ENCODE measurements at places on chromosomes 11 and 22.

DNA sequence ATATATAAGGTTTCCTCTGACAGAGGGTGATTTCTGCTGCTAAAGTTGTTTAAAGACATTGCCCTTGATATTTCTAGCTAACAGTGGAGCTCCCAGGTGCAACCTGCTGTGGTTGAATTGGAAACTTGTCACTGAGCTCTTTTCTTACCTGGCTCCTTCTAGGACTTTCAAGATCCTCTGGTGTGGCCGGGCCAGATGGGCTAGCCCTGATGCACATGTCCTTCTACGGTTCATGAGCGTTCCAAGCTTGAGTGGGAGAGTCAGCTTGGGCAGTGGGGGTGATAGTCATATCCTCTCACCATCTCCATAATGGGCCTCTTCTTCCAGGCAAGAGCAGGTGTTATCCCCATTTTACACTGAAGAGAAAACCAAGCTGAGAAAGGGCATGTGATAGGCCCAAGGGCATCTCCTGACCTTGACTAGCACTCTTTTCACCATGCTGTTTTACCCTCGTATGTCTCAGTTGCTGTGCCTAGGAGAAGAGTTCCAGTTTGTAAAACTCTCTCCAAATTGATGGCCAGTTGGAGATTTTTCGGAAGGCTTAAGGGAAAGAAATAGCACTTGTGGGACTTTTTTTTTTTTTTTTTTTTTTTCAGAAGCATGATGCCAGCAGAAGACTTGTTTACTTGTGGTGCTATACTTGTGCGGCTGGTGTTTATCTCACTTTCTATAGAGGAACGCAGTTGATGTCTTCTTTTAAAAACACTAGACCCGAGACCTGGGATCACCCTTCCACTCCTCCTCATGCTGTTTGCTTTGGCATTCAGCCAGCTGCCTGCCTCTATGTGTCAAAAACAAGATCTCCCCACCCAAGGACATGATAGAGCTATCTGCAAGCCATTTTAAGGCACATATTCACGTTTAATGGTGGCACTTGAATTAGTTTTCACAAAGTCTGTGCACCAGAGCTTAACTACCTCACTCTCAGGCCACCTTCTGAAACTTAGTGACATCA is 32.6 kb downstream of the TEAD1 start:
- no peak for DNase-seq

DNA sequence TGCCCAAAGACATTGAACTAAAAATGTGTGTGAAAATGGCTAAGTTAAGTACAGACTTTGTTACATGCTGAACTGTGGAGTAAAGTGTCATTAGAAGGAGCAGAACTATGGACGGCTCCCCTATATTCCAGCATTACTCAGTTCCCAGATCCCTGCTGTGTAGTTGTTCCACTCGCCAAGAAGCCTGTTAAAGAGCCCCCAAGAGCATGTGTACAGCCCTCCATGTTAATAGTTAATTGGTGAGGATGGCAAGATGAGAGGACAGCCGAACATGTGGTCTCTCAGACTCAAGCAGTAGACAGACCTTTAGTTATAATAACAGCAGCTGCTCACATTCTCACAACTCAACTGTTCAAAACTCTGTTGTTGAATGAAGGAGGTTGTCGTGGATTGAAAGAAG is 127.4 kb downstream of the ELP4 start:
- no peak for DNase-seq

- DNase-seq, result no peak
Observed at GRCh38 chr11:1908618-1909017, 10.9 kb upstream of the TNNT3 start.

DNA sequence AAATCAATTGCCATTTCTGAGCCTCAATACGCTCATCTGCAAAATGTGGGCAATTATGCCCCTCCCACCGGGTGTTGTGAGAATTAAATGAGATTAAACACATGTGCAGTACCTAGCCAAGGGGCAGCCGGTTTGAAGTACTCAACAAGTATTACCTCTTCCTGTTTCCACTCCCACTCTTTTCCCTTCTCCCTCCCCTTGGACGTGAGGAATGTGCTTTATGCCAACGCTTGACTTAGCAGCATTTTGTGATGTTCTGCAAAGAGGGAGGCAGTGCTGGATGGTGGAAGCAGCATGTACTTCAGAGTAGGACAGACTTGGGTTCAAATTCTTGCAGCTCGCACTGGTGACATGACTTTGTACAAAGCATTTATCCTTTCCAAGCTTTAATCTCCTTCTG is 306.0 kb downstream of the BUD13 start:
- no peak for DNase-seq

- no peak for DNase-seq
Observed at GRCh38 chr11:77530879-77531278, 57.0 kb upstream of the PAK1 start.

DNA sequence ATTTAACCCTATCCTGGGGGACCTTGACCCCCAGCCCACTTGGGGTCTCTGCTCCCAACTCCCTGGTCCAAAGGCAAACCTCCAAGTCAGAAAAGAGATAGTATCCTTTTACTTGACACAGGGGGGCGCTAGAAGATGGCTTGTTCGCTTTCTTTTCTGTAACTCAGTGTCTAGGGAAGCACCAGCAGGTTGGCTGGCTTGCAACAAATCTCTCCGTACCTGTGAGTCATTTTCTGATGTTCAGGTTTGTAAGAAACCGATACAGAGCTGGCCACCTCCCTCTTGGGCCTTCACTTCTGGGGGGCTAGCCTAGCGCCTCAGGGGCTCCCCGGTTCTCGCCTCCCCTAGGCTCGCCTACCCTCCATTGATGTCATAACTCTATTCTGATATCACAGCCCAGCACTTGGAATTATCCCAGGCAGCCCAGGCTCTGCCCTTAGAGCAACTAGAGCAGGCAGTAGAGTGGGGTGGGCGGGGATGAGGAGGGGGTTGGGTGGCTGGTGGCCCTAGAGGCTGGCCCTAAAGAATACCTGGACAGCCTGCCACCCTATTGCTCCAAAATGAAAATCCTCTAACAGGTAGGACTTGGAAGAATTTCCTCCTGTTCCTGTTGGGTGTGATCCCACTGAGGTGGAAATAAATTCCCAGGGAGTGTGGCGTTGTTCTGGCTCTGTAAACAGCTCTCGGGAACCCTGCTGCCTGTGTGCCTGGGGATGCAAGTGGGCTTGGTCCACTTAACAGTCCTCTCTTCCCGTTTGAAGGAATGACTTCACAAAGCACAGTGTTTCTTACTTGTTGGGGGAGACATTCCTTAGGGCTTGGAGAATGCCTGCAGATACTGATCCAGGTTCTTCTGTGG is 69.4 kb downstream of the OSBP2 start:
- DNase-seq, result peak; percentile 8

DNA sequence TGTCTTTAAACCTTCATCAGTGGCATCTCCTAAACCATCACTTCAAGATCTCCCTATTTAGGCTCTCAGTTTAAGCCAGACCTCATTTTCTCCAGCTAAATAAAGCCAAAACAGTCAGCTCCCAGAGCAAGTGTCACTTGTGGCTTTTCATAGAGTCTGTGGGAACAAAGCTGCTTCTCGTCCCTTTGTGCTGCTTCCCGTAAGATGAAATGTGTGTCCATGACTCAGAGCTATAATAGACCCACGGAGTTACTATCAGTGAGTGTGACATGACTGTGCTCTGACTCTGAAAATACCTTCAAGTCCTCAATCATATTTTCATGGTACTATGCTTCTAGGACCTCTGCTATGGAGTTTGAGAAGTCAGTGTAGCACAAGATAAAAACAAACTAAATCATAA is 57.3 kb upstream of the SLN start:
- no peak for DNase-seq

DNA sequence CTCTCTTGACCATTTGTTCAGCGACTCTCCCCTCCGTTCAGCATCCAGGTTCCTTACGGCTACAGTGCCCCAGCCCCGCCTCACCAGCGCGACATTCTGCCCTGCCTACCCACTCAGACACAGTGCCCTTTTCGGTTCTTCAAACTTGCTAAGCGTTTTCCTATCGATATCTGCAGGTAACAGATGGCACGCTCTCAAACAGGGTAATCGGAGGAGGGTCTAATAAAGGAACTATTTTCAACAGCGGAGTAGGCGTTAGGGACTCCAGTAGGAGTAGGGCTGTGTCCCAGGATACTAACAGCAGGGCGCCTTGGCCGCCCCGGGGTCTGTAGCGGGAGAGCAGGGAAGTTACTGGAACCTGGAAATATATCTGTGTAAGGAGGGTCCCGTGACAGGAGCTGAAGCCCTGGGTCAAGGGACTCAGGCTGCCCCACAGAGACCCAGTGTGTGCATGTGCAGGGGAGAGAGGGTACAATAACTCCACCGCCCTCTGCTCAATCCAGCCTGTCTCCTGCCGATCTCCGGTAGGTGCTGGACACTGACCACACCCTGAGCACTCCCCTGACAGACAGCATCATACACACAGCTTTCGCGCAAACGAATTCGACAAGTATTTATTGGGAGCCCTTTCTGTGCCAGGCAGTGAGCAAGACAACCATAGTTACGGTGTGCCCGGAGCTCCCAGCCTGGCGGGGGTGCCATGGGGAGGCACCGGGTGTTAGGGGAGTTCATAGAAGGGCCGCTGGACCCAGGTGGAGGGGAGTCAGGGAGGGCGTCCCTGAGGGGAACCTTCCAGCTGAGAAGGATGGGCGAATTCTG is 2.1 kb downstream of the KLHL35 start:
- DNase-seq, result no peak

GRCh38 chr22:25818541-25818940 is 76.6 kb downstream of the MYO18B start:
- DNase-seq, result no peak

DNA sequence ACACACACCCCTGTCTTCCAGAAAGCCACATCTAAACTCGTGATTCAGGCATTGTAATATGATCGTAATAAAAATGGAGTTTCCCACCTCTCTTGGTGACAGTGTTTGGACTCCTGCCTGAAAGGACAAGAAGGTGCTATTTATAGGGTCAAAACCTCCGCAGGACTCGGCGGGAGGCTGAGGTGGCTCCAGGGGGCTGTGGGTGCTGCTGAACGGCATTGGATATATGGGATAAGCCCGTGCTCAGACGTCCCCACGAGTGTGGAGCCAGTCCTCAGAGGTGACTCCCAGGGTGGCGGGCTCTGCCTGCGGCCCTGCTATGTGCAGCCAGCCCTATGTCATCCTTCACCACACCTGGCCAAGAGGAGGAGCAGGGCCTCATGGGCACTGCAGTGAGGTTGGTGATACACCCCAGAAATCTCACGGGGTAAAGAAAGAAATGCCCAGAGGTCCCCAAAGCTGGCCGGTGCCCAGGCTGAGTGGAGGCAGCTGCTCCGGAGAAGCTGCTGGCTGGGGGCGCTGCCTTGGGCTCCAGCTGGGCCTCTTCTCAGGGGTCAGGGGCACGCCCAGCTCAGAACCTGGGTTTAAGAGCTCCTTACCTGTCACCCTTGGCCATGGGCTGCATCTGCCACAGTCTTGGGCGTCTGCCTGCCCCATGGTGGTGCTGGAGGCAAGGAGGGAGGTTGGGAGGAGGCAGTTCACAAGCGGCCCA is 5.1 kb upstream of the OSBPL5 start:
- no peak for DNase-seq

- DNase-seq, result no peak
Observed at GRCh38 chr11:29562183-29562582, 454.6 kb downstream of the KCNA4 start.

DNA sequence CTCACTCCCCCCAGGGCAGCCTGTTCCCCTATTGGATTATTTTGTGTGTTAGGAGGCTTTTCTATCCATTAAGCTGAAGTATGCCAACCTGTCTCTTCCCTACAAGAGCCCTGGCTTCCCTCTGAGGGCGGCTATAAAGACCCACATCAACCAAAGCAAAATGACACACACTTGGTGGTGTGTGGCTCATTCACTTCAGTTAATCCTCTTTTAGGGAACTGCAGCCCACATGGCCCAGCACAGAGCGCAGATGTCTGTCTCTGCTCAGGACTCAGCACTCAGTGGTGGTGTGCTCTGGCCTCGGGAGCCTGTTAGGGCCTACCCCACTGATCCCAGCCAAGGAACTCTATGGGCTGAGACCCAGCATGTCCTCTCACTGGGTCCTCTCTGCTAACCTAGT is 32.2 kb upstream of the LRRC10B start:
- no peak for DNase-seq

DNA sequence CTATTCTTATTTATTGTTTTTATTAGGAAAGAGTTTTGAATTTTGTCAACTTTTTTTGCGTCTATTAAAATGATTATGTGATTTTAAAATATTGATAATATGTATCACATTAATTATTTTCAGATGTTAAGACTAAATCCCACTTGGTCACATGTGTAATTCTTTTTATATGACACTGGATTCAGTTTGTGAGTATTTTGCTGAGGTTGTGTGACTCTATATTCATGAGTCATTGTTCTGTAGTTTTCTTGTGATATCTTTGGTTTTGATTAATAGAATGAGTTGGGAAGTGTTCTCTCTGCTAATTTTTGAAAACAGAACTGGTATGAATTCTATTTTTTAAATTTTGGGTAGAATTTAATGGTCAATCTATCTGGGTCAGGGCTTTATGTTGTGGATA is 317.9 kb downstream of the ETS1 start:
- DNase-seq, result no peak

DNA sequence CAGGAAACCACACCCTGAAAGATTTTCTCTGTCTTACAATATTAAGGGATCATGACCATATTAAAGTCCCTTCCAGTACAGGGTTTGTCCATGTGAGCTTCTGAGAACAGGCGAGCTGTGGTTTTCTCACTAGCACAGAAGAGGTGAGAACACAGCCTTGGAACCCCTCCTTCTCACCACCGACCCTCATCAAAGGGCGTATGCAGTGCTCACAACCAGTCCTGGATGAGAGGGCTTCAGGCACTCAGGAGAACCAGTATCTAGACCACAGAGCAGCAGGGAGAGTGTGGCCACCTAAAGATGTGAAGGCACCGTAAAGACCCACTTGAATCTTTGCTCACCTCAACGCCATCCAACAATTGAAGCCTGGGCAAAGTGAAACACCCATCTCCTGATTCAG is 397.0 kb downstream of the ETS1 start:
- no peak for DNase-seq

DNA sequence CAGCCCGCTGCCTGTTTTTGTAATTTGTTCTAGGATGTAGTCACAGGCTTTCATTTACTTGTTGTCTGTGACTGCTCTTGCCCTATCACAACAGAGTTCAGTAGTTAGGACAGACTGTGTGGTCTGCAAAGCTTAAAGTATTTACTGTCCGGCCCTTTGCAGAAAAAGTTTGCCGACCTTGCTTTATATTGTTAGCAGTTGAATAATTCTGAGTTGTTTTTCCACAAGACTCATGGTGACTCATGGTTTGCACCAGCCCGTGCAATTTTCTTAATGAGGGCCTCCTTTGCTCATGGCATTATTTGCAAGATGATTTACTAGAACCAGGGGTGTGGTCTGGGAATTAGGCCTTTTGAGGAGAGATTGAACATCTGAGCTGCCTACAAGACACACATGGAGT is 110.6 kb downstream of the SCN3B start:
- no peak for DNase-seq

- DNase-seq, result no peak
Observed at GRCh38 chr11:12278766-12279671, 98.4 kb upstream of the PARVA start.

- no peak for DNase-seq
Observed at GRCh38 chr22:33512908-33513307, 407.4 kb downstream of the LARGE1 start.

- no peak for DNase-seq
Observed at GRCh38 chr22:45263463-45264269, 21.1 kb upstream of the UPK3A start.

All from activated CD8-positive, alpha-beta memory T cell treated with anti-CD3 and anti-CD28 coated beads for 1 hour (primary cell).